Fibroblast of lung (primary cell): ENCODE measurements at places on chromosomes 12 and 14.
A peak's percentile ranks its signal among the peaks of the same experiment; 100 is the strongest.

- DNase-seq = no peak
Observed at GRCh38 chr12:38886064-38886463, 19.3 kb downstream of the CPNE8 start.

DNA sequence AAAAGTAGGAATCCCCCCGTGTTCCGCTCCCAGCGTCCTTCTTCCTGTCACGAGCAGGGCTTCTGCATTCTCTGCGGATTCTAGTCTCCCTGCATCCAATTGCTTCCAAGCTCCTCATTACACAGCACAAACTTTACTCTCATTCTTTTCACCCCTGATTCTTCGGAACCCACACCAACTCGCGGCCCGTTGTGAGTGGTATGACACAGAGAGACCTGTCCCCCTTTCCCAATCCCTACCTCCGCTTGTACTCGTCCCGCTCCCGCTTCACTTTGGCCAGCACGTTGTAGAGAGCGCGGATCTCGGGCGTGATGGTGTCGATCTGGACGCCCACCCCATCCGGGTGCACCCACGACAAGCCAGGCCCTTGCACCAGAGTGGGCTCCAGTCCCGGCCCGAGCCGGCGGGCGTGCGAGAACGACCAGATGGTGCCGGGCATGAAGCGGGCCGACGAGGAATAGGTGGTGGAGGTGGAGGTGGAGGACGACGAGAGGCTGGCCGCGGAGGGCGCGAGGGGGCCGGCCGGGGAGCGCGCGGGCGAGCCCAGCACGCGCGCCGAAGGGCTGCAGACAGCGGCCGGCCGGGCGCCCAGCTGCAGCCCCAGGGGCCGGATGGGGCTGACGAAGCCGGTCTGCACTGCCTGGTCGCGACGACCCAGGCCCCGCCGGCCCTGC, 687 bp downstream of the IFFO1 start:
- DNase-seq = no peak

GRCh38 chr14:95686935-95687334, 709 bp downstream of the TCL1B start:
- no peak for DNase-seq

- DNase-seq = no peak
Observed at GRCh38 chr14:89309670-89310177, 107.3 kb downstream of the FOXN3 start.

DNA sequence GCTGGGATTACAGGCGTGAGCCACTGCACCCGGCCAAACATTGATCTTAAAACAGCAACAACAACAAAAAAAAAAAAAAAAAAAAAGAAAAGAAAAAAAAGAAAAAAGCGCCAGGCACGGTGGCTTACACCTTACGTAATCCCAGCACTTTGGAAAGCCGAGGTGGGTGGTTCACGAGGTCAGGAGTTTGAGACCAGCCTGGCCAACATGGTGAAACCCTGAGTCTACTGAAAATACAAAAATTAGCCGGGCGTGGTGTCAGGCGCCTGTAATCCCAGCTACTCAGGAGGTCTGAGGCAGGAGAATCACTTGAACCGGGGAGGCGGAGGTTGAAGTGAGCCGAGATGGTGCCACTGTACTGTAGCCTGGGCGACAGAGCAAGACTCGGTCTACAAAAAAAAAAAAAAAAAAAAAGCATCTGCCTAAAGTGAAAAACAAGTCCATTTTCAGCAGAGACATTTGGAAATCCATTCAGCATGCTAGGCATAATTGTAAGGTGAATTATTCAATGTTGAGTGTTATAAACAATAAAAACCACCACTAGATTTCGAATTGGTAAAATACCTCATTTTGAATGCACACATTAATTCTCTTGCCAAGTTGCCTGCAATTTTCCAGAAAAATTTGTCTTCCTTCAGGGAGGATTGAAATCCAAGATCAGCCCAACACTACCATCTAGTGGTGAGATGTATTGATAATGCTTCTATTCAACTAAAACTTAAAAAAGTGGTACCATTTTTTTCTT, 8.0 kb upstream of the CERS5 start:
- DNase-seq = peak; percentile 73

DNA sequence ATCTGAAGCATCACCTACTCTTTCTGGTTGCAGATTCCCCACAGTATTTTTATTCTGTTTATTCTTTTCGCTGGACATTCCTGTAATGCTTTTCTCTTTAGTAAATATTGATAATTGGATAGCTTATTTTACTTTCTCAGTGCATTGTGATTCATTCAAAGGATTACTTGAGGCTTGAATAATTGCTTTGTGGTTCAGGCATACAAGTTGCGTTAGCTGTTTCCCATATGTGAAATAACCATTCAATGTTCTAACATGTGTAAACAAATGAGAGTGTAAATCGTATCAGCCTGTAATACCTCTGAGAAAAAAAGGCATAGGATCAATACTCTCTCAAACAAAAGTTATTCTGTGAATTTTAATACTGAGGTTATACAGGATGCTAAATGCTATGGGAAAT, 1004.2 kb upstream of the SEL1L start:
- no peak for DNase-seq

DNA sequence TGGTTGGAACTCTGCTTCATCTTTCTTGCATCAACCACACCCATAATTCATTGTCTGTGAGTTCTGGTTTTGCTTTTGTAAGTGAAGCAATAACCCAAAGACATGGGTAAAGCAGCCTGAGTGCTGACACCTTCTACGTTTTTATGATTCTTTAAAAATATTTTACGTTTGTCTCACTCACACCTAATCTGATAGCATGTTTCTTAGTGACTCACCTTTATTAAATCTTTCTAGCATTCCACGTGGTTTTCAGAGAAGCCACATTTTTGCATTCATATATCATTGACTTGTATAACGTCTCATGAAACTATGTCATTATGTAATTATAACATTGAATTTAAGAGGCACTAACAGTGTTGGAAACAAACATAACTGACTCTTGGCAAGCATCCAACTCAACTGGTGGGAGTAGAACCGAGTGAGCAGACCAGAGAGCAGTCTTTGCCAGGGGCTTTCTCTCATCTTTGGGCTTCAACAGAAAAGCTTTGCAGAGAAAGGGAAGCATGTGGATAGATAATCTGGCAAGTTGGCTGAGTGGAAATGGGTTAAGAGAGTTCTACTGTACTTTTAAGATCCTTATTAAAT, 118.8 kb downstream of the TPH2 start:
- peak; percentile 60 for DNase-seq

- DNase-seq = no peak
Observed at GRCh38 chr12:66217342-66217917, 28.4 kb downstream of the IRAK3 start.

DNA sequence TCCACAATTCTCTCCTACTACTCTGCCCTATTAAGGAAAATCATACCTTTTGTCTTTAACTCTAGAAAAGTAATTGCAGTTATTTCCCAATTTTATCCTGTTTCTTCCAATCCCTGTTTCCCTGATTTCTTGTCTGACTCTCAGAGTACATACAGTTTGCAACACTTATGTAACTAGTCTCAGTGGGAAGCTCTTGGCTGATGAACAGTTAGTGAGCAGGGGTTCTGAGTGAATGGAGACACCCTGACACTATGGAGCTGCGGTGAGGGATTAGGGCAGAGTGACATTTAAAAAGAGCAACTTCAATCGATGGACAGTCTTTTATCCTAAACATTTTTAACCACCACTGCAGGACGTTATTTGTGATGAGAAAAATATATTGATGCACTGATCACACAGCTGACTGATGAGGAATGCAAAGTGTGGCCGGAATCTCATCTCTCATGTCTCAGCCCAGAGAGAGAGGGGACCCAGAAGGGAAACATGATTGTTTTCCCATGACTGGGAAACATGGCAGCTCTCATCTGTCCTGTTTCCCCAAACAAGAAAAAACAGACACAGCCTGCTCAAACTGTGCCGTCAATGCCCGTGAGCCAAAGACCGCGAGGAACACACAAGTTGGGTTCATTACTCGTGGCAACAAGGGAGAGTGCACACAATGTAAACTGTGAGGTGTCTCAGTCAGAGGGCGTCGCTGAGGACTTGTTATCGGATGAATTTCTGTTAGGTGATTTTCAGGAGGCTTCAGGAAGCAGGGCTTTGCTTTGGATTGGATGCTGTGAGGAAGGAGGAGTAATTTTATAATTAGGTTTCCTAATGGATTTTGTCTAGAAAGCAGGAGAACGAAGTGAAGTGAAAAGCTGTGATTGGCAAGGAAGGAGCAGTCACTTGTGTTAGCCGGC, 5.2 kb upstream of the SLC6A13 start:
- no peak for DNase-seq

DNA sequence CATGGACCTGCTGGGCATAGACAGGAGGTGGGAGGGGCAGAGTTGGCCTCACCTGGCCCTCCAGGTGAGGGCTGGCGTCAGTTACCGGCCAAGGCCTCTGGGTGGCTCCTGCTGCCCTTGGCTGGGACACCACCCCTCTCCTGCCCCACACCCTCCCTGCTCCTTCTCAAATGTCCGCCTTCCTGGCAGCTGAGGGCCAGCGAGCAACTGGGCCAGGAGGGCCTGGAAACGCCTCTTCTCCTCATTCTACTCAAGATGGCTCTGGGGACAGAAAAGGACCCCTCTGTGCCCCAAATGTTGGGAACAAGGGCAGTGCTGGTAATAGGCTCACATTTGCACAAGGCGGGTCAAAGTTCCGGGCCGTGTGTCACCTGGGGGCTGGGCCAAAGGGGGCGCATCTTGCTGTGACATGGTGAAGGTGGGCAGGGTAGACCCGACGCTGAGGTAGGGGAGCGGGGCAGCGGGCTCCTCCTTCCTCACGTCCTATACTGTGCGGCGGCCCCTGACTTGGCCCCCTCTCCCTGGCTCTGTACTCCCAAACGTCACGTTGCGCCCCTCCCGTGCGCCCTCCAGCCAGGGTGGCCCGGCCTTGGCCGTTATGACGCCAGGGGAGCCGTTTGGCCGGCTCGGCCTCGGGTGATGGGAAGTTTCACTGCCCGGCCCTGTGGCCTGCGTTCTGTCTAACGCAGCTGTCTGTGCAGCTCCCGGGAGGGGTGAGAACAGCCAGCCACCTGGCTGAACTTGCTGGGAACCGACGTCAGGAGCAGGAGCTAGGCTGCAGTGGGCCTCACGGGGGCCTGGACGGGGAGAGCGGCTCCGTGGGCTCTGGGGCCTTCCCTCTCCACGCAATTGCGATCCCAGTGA, 18.0 kb upstream of the DLK1 start:
- no peak for DNase-seq

DNA sequence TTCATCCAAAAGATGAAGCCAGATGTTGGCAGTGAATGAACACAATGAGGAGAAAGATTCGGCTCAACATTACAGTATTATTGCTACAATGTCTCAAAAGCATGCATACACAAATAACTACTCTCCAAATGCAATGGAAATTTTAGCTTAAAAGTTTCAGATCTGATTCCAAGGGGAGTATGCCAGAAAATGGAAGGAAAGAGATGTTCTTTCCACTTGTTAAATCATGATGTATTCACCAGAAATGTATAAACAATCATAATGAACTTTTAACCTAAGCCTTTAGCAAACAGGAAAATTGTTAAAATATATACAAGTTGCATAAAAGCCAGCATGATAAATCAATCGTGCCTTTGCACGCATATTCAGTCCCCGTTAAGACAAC, 62.1 kb downstream of the SH2B3 start:
- peak; percentile 19 for DNase-seq

- DNase-seq = peak; percentile 81
Observed at GRCh38 chr14:50231475-50232275, at the start of gene SOS2. Gene SOS2 (minus strand): TSS chr14:50231578. CDS start chr14:50231283, 295 bp downstream.

DNA sequence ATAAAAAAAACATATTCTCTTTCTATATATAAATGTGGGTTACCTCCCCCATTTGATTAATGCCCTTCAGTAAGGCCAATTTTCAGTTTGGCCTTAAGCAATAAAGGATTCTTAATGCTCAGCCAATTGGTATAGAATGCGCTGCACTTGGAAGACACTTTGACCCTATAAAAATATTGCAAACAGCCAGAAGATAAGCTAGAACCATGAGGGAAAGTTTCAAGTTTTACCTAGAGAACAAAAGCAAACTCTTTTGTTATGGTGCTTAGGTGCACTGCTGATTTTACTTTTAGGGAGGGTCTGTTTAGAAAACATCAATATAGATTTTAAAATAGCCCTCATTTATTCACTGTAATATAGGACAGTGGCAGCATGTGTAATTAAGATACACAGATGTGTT, 251.6 kb upstream of the SLC16A7 start:
- no peak for DNase-seq

DNA sequence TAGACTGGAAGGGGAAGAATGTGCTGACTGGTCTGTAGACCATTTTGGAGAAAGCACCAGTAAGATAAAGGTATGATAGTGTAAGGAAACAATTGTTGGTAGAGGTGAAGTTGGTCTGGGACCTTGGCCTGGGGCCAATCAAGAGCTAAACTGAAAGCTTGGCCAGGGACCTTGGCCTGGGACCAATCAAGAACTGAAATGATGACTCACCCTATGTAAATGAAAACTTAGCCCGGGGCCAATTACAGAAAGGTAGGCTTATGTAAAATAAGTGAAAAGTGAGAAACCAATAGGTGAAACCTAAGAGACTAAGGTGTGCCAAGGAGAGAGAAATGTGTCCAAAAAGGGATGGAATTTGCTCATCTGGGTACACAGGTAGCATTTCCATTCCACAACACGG, 776.0 kb downstream of the C12orf50 start:
- no peak for DNase-seq

GRCh38 chr14:104976198-104977007, 1.8 kb downstream of the AHNAK2 start:
- DNase-seq = peak; percentile 56

DNA sequence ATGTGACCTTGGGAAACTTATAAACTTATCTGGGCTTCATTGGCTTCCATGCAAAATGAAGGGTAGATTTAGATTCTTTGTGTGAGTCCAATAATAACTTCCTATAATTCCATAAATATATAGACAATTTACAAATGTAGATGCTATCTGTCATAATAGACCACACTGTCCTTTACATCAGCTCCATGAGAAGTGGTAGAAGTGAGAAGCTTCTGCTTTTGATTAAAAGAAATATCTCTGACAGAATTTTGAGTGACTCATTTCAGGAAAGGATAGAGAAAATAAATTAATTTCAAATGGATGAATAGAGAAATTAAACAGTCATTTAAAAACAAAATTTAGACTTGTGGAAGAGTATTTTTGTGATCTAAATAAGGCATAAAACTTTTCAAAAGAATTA, 329.7 kb upstream of the ATP2B1 start:
- no peak for DNase-seq

DNA sequence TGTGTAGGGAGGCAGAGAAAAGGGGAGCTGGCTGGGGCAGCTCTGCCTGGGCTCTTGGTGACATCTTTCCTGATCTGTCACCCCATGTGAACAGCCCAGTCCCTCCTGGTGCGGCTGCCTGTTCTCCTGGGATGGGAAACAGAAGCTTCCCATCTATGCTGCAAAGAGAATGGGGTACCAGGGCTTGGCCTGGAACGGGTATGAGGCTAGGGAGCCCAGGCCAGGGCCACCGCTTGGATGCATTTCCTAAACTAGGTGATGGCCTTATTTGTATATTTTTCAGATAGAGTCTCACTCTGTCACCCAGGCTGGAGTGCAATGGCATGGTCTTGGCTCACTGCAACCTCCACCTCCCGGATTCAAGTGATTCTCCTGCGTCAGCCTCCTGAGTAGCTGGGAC, 48.6 kb upstream of the PRMT8 start:
- no peak for DNase-seq

GRCh38 chr12:4825011-4825858, 84.5 kb upstream of the KCNA1 start:
- DNase-seq = no peak

- DNase-seq = no peak
Observed at GRCh38 chr12:79883216-79883615, 51.7 kb downstream of the PPP1R12A start.
